Left lung (tissue), 14 donors: ENCODE measurements at places on chromosomes 1 and 21. TPM values are rescaled to one million over a fixed set of nuclear protein-coding genes. Genes with fewer than 3 reads are reported as not detected.

The IFI44 gene
- total RNA-seq = 40.8 TPM

The SPRR4 gene
- not detected for total RNA-seq

The OR2G6 gene
- total RNA-seq = not detected

The PWP2 gene
- 3.9 TPM for total RNA-seq

The SEMA6C gene
- total RNA-seq = 8.9 TPM
